ENCODE measurements at places on chromosomes 12 and 14.

DNA sequence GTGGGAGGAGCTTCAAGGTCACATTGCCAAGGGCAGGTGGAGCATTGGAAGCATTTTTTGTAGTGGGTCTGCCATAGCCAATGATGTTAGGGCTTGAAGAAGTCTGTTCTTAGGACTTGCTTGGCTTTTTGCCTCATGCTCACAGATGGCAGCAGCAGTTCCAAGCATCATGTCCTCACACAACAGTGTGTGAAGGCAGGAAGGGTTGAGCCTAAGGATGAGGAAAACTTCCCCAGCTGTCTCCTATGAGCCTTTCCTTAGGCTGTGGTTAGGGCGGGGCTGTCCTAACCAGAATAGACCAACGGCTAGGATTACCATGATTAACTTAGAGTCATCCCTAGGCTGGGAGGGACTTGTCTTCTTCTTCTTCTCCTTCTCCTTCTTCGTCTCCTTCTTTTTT, 76.2 kb upstream of the KCNA1 start:
- DNase-seq, result no peak

DNA sequence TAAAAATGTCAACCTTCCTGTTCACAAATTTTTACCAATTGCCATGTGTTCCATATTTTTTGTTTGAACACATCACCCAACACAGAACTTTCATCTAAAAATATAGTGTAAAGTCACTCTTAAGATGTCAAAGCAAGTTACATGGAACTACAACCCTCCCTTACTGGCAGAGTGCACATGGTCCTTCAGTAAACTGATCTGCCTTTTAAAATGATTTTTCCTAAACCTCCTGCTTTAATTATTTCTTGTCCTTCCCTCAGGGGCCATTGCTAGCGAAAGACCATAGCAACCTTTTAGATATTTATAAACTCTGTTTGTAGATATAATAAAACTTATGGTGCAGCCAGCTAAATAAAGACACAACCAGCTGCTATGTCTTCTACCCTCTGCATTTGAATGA, 255.2 kb upstream of the FAR2 start:
- DNase-seq, result no peak

DNA sequence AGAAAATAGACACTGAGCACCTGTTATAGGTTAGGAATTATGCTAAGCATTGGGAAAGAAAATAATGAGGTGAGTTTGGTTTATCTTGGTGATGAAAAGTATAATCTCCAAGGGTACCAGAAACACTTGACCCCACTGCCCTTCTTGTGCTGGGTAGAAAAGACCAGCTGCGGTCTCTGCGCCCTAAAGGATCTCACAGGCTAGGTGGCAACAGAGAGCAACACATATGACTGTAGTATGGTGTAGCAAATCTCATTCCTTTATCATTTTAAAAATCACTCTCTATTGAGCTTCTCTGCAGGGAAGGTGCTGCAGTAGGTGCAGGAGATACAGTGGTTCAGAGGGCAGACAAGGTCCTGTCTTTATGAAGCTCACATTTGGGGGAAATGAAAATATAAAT, 26.1 kb downstream of the NRXN3 start:
- DNase-seq, result no peak

- peak; percentile 22 for DNase-seq
Observed at GRCh38 chr12:121894633-121895032, 6.0 kb downstream of the PSMD9 start.

GRCh38 chr14:91752961-91753360, 21.1 kb upstream of the CATSPERB start:
- DNase-seq, result no peak

Data from activated CD4-positive, alpha-beta T cell treated with anti-CD3 and anti-CD28 coated beads, Interleukin-2, amount 10 ng/mL, durations not matched to agents 7 days and 5 days (primary cell).